Stimulated activated CD8-positive, alpha-beta memory T cell treated with anti-CD3 and anti-CD28 coated beads, Interleukin-7, amount 100 ng/mL, for 1 hour (primary cell): ENCODE measurements at places on chromosomes 2 and 18.

GRCh38 chr2:225400546-225401400 lies 1.3 kb downstream of the NYAP2 start:
- DNase-seq, result no peak

- DNase-seq, result no peak
Observed at GRCh38 chr2:143226714-143227541, 97.7 kb downstream of the ARHGAP15 start.

DNA sequence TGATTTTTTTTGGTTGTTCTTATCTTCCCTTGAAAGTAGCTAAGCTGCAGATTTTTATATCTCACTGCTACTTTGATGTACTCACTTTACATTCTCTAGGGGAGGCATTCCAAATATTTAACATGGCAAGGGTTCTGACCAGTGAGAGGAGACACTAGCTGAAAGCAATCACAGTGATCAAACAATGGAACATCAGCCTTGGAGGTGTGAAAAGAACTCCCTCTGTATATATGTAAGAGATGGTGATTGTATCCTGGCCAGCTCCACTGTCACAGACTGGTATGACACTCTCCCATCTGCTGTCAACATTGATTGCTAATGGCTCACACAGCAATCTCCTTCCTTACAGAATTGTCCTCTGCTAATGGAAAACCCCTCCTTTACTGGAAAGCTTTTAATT lies 291.7 kb upstream of the CDH19 start:
- no peak for DNase-seq

- no peak for DNase-seq
Observed at GRCh38 chr18:57715073-57715472, 88.0 kb downstream of the ATP8B1 start.

DNA sequence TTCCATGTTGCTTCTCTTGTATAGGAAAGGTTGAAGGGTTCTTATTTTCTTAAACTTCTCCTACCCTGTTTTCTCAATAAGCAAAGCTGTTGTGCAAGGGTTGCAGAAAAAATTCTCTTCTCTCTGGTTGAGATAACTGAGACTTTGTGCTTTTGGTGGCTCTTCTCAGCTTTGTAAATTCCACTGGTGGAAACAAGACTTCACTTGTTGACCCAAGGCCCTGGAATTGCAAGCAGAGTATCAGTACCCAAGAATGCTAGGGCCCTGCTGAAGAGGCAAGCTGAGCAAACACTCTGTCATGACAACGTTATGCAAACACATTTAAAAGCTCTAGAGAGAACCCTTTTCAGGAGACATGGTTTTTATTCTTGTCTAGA lies 294.7 kb upstream of the EPAS1 start:
- no peak for DNase-seq

GRCh38 chr2:212940816-212941215 lies 210.6 kb downstream of the IKZF2 start:
- DNase-seq, result no peak

- no peak for DNase-seq
Observed at GRCh38 chr2:40147360-40147759, 304.5 kb downstream of the SLC8A1 start.

- no peak for DNase-seq
Observed at GRCh38 chr18:11074889-11075288, 74.5 kb downstream of the PIEZO2 start.

DNA sequence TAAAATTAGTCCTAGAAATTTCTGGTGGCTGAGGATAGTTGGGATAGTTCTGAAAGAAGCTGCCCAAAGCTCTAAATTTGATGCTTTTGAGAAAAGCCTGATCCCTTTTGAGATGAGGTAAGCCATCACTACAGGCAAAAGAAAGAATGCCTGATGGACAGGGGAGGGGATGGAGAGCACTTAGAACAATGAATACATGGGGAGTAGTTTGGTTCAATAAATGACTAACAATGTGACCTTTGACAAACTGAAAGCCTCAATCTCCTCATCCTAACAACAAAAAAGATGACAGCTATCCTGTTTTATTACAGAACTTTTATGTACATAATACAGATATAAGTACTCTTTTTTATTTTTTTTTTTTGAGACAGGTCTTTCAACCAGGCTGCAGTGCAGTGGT lies 42.7 kb downstream of the GFPT1 start:
- no peak for DNase-seq

DNA sequence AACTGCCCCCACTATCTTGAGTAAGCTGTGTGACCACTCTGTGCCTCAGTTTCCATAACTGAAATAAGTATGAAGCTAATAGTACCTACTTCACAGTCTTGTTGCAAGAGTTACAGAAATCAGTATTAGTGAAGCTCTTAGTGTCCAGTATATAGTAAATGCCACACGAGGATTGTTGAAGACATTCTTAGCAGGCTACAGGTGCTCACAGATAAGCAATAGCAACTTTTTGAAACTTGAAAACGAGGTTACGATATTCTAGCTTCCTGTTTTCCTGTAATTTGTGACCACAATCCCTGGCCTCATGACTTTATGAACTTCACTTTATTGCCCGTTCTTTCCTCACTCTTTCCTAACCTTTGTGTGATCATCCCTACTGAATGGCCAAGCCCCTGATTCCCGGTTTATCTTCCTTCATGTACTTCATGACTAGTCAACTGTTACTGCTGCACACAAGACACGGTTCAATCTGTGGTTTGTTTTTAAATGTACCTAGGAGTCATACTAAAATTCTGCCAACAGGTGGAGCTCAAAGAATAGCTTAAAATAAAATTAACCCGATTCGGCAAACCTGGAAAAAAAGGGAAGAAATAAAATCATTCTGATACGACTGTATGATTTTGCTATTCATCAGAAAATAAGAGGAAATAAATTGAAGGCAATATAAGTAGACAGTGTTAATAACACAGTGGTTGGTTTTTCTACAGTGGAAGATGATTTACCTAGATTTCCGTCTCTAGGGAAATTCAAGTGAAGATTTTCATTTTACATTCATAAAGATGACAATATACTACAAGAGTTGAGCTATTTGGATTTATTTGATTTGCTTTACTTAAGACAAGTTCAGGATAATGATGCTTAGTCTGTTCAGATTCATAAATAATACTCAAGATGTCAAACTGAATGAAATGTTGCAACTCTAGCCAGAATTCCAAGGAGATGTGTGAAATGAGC lies 38.1 kb upstream of the STAT1 start:
- no peak for DNase-seq

- no peak for DNase-seq
Observed at GRCh38 chr2:56515399-56515798, 331.6 kb downstream of the CCDC85A start.

GRCh38 chr2:168272225-168272624 lies 24.8 kb upstream of the STK39 start:
- no peak for DNase-seq

DNA sequence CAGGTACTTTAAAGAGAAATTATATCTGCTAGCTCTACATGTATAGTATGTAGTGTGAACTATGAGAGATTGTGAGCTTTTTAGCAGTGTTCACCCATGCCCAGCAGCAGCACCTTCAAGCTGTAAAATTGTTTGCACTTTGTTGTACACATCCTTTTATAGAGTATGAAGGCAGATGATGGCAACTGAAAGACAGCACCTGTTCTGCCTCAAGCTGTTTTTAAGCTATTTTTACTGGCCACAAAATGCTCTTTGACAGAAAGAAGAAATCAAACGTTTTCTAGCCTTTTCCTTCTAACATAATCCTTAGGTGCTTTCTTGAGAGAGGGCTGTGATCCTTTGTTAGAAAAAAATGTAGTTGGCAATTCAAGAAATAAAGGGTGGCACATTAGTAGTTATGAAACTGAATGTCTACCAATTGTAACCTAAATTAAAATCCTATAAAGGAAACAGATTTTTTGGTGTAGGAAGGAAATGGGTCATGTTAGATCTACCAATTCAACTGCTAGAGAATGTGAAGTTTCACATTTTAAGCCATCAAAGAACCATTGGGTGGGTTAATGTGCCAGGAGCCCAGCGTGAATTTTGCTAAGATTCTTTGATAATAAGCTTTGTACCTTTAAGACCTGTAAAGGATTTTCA lies 59.5 kb downstream of the R3HDM1 start:
- no peak for DNase-seq

DNA sequence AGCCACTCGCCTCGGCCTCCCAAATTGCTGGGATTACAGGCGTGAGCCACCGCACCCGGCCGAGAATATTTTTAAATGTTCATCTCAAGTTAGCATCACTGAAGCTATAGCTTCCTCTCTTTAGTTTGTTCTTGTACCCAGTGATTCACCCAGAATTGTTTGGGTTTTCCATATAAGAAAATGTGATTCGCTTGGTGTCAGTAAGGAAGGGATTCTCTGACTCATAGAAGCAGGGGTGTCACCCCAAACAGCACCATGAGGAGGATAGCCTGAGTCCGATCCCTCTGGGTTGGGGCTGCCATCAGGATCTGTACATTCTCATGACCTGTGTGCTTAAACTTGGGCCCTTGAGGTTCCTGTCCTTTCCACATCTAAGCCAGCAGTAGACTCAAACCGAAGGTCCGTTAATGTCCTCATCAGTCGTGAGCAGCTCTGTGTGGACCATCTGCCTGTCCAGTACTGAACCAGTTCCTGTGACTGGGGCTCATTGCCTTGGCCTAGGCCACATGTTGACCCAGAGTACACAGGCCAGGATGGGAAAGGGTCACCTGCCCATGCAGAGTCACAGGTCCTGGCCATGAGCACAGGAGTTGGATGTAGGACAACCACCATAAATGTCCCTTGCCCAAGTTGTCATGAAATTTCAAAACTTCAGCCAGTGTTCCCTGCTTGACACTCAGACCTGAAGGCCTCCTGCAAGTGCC lies 311.9 kb downstream of the GBX2 start:
- DNase-seq, result no peak

GRCh38 chr18:3151399-3152264 lies 68.1 kb downstream of the MYOM1 start:
- DNase-seq, result no peak

GRCh38 chr18:34637094-34637801 lies 72.8 kb upstream of the DTNA start:
- DNase-seq, result no peak

DNA sequence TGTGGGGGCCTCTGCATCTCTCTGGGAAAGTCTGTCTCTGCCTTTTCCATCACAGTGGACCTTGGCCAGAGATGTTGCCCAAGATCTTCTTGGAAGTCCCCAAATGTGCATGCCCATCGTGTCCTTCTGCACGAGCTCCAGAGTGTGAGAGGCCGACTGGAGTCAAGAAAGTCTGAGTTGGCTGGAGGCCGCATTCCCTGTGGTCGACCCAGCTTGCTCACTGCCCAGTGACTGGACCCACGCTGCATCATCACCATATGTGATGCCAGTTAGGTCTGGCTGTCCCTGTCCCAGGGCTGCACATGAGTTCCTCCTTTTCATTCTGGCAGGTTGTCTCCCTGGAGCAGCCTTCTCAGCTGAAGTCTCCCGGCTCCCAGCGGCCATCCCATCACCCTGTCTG lies 93.8 kb downstream of the ARL4C start:
- DNase-seq, result no peak

DNA sequence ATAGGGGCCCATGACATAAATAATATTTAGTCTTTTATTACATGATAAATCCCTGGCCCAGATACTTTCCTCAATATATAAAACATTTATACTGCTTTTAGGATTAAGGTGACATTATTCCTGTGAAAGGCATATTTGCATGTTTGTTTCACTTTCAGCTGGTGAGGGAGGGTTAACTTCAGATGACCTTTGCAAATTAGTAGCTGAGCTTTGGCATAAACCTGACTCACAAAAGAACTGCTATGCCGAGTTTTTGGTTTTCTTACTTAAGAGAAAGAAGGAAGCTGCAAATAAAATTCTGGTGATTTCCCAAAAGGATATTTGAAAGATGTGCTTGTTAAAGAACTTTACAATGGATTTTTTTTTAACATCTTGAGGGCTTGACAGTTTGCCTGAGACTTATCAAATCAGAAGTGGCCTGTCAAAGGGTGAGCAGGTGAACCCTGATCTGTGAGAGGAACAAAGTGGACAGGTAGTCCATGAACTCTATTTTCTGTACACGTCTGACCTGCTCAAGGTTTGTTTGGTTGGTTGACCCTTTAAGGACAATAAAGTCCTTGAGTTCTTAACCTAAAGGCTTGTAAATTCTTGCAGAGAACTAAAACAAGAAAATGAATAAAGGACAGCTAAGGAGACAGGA lies 93.5 kb downstream of the FAM124B start:
- no peak for DNase-seq

DNA sequence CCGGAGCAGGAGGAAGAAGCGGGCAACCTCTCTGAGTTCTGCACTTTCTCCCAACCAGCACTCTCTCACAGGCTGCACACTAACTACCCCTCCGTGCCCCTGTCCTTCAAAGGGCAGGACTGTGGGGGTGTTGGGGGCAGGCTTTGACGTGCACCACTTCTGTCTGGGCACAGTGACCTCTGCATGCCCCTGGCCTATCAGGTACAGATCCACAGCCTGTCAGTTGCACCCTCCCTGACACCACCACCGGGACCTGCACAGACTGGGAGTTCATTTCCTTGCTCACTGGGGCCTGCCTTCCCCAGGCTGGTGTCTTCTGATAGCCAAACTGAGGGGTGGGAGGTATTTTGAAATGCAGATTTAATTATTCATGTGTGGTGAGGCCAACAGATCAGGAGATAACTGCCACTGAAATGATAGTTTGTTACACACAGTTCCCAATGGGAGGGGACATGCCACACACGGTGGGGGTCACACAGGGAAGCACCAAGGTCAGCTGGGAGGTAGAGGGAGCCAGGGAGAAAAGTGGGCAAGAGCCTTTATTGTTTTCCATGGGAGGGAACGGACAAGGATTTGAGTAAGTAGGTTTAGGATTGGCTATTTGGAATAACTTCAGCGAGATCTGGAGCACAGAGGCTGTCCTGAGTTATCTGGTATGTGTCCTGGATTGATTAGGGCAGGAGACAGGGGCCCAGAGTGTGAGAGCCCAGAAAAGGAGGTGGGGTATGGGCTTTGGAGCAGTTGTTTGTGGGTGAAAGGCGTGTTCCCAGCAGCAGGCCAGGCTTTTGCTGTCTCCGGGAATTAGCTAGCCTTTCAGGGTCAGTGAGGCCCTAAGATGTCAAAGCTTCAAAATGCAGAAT lies 251.6 kb downstream of the AFF3 start:
- DNase-seq, result no peak

DNA sequence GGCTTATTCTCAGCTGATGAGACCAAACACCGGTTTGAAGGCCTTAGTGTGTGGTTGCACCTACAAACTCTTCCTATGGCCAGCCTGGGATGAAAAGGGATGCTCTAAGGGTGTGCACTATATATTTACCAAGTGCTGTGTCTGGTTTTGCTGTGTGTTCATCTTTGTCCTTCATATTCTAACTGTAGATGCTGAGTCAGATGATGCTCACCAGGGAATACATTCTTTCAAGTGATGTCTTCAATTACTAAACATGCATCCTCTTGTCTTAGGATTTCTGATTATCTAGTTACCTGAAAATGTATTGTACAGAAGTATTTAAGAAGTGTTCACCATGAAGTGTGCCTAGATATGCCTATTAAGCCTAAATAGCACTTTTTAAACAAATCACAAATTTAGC lies 1111.6 kb upstream of the ZEB2 start:
- no peak for DNase-seq

- DNase-seq, result no peak
Observed at GRCh38 chr2:56185101-56185581, 1.4 kb downstream of the CCDC85A start.

DNA sequence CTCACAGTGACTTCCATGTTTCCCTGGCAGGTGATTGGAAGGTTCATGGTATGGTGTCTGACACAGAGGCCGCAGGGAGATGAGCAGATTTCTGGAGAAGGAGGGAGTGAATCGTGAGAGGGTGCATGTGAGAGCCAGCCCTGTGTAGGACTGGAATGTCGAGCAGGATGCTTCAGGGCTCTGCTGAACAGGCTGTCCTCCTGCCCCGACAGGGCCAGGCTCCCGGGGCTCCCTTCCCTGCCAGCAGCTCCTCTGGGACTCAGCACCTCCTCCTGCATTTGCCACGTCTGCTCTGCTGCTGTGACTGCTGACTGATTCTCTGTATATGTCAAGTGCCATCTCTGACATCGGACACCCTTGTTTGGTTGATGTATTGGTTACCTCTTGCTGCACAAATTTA lies 38.5 kb upstream of the INHBB start:
- DNase-seq, result no peak
